ENCODE measurements at places on chromosomes 11 and 22.

GRCh38 chr11:19766206-19766605 lies 53.6 kb downstream of the NAV2 start:
- no peak for DNase-seq

- peak; percentile 64 for DNase-seq
Observed at GRCh38 chr11:57459164-57460021, 935 bp upstream of the RTN4RL2 start.

- DNase-seq = no peak
Observed at GRCh38 chr11:27703481-27703880, 3.2 kb upstream of the BDNF start.

- no peak for DNase-seq
Observed at GRCh38 chr11:117735350-117735977, 61.6 kb downstream of the DSCAML1 start.

DNA sequence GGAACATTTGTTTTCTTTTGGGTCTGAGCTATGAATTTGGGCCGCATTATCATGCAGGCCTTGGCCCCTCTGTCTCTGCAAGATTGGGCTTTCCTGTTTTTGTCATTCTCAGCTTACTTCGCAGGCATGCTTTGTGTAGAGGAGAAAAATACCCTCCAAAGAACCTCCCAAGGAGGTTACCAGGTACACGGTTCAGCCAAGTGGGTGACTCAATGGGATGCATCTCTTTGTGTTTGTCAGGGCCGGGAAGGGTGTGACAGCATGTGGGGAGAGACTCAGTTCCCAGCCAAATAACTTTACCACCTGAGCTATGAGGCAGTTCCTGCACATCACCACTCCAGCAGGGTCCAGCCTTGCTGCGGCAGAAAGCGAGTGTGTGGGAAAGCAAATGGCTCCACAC lies 47.8 kb upstream of the CLDN5 start:
- no peak for DNase-seq

- no peak for DNase-seq
Observed at GRCh38 chr11:117866526-117866925, 9.9 kb downstream of the FXYD6 start.

GRCh38 chr11:129680907-129681306 lies 134.7 kb upstream of the TMEM45B start:
- DNase-seq = no peak

GRCh38 chr22:27616033-27616432 lies 185.5 kb downstream of the MN1 start:
- DNase-seq = no peak

GRCh38 chr22:26822313-26822712 lies 164.9 kb downstream of the MIAT start:
- DNase-seq = no peak

GRCh38 chr11:19793326-19793725 lies 80.7 kb downstream of the NAV2 start:
- no peak for DNase-seq

DNA sequence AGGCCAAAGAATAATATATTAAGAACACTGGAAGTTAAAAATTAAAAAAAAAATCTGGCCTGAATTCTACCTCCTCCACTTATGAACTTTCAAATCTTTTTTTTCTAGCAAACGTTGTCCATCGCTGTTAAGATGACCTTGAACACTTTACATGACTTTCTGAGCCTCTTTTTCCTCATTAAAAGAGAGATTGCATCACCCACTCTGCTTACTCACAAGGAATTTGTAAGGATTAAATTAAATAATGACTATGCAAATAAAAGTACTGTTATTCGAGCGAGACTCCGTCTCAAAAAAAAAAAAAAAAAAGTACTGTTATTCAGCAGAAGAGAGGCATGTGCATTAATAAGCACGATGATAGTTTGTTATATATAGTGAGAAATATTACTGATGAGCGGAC lies 285.1 kb upstream of the CCDC90B start:
- DNase-seq = no peak

DNA sequence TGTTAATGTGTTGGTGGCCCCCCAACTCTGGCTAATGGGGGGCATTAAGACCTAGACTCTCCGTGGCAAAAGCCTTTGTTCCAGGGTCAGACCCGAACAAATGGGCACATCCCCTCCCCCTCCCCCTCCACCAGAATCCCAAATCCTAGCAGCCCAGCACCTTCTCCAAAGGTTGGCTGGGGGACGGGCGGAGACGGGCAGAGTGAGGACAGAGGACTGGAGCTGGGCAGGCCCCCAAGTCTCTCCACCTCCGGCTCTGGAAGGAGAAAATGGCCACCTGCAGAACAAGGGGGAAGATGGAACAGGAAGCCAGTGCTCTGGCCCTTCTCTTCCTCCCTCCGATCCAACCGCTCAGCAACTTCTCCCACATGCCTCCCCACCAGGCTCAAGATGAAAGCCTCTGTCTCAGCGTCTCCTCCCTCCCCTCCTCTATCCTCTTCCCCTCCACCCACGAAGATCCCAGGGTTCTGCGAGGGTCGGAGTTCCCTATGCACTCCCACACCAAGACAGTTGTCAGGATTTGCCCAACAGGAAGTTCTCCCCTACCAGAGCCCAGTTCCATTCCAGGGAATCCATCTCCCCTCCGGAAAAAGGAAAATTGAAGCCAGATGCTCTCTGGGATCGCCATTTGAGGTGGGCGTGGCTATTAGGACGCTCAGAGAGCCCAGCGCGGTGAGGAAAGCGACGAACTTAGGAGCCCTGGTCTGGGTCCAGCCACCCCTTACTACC lies 20.1 kb downstream of the ADA2 start:
- DNase-seq = no peak

GRCh38 chr11:113532697-113533424 lies 57.7 kb upstream of the DRD2 start:
- peak; percentile 64 for DNase-seq

- no peak for DNase-seq
Observed at GRCh38 chr22:20807315-20807752, 33.4 kb downstream of the SERPIND1 start.

DNA sequence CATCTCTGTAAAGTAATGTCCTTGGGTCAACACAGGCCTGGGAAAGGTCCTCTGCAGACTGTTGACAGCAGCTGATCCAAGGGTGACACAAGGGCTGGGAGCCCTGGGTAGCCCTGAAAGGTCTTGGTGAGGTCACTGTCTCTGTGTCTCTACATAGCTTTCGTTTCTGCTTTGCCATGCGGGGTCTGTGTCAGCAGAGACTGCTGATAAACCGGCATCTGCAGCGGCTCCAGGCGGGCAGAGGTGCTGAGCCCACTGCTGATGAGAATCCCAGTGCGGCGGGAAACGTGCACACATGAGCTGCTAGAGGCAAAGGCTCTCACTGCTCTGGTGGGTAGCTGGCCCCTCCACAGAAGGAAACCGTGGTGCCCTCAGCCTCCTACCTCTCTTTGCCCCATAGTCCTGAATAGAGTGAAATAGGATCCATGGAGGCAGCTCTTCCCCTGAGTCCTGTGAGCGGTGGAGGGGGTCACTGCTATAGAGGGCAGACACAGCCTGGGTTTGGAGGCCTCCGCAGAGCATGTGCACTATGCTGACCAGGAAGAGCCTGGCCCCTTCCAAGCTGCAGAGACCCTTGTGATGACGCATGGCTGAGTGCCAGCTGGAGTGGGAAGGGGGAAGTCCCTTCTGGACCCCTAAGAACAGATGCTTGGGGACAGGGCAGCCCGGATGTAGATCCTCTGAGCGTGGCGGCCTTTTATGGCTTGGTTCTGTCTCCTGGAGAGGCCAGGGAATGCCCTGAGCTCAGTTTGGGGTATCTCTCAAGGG lies 17.8 kb upstream of the ST3GAL4 start:
- no peak for DNase-seq

DNA sequence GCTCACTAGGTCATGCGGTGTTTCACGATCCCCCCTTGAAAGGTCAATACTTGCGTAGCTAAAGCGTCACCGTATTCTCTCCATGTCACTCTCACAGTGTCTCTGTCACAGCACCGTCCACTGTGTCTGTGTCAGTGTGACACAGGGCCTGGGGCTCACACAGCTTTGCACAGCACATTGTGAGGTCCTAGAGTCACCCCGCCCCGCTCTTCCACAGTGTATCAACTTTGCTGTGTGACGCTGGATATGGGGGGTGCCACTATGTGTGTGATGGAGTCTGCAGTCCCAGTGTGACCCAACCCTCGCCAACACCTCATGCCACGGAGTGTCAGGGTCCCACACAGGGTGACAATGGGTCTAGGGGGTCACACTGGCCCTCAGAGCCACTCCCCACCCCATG lies 583 bp downstream of the P4HA3 start:
- peak; percentile 8 for DNase-seq

DNA sequence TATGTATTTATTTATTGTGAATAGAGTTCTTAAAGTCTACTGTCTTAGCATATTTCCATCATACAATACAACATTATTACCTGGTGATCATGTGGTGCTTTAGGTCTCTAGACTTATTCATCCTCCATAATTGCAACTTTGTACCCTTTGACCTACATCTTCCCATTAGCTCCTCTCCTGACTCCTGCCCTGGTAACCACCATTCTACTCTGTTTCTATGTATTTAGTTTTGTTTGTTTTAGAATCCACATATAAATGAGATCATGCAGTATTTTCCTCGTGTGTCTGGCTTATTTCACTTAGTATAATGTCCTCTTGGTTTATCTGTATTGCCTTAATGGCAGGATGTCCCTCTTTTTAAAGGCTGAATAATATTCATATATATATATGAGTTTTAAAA lies 22.7 kb downstream of the NCAM1 start:
- no peak for DNase-seq

DNA sequence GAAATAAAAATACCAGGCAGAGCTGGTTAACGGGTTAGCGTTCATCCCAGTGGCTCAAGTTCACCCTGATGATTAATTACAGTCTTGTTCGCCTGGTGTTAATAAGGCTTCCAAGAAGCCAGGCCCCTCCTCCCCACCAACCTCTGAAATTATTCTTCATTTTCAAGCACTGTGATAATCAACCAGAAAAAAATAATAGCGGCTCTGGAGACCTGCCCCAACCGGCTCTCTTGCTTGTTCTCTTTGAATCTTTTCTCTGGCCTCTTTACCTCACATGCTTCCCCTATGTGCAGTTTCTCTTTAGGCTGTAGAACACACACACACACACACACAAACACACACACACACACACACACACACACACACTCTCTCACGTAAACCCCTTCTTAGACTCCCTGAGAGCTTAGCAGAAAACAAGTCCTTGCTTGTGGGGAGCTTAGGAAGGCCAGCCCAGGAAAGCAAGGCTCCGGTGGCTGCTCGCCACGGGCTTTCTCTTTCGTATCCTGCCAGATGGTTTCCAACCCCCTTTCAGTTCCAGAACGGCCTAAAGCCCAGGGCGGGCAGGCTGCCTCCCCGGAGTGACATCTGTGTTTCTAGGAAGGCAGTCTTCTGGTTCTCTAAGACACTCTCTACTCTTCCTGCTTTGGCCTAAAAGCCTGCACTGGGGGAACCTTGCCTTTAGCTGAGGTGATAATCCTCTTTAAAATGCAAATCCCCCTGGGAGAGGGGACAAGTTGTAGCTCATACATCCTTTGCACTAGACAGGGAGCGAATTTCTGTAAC lies 106.4 kb upstream of the SESN3 start:
- peak; percentile 80 for DNase-seq

GRCh38 chr11:13364388-13364787 lies 86.8 kb downstream of the BMAL1 start:
- DNase-seq = no peak

GRCh38 chr22:31947296-31947695 lies 3.0 kb downstream of the YWHAH start:
- DNase-seq = peak; percentile 73

DNA sequence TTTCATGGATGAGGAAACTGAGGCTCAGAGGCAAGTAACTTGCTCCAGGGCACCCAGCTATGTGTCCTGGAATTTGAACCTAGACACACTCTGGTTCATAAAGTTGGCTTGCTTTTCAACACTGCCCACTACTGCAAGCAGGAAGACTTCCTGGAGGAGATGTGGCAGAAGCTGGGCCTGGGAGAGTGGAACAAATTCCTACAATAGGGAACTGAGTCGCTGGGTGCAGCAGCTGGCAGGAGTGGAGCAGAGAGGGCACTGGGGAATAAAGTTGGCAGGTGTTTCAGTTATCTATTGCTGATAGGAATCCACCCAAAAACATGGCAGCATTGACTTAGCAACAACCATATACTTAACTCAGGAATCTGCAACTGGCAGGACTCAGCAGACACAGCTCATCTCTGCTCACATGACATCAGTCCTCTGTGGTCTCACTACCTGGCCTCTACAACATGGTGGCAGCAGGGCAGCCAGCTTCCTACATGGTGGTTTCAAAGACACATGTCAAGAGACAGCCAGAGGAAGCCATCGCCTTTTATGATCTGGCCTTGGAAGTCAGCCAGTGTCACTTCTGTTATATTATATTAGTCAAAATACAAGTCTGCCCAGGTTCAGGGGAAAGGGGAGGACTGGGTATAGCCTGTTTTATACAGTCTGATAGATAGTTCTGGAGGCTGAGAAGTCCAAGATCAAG lies 10.6 kb upstream of the CARD10 start:
- DNase-seq = no peak

GRCh38 chr11:43924112-43924855 lies 18.2 kb upstream of the C11orf96 start:
- no peak for DNase-seq

DNA sequence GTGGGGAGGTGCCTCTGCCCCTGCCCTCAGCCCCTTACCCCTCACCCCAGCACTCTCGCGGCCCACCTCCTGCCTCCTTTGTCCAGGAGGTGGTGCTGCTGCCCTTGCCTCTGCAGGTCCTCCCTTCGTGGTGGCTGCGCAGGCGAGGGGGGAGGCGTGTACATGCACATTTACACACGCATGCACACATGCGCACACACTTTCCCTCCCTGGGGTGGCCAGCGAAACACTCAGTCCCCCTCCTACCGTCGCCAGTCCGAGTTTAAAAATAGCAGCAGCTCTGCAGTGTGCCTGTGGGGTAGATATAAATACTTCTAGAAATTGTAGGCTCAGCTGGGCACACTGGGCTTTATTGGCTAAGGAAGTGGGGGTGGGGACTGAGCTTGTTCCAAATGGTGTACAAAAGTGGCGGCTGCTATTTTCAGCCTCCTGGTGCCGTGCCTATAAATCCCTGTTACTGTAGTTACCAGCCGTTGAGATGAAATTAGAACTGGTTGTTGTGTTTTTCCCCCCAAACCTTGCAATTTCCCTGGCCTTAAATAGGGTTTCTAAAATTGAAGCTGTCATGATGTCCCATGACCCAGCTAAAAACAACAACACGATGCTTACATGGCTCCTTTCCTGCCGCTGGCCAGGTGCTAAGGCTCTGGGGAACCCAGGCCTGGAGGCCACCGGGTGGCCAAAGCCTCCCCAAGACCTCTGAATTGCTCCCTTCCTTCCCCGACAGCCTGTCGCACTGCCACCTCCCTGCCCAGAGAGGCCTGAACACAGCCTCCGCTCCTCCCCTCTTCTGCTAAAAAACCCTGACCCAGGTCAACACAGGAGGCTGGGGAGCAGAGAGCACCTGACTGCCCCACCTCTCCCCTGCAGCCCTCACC lies 12.4 kb downstream of the PICK1 start:
- DNase-seq = no peak

- DNase-seq = no peak
Observed at GRCh38 chr11:8808226-8808585, 102.8 kb upstream of the AKIP1 start.

Measured in B cell (primary cell).